ENCODE measurements at places on chromosomes 2 and 18.

DNA sequence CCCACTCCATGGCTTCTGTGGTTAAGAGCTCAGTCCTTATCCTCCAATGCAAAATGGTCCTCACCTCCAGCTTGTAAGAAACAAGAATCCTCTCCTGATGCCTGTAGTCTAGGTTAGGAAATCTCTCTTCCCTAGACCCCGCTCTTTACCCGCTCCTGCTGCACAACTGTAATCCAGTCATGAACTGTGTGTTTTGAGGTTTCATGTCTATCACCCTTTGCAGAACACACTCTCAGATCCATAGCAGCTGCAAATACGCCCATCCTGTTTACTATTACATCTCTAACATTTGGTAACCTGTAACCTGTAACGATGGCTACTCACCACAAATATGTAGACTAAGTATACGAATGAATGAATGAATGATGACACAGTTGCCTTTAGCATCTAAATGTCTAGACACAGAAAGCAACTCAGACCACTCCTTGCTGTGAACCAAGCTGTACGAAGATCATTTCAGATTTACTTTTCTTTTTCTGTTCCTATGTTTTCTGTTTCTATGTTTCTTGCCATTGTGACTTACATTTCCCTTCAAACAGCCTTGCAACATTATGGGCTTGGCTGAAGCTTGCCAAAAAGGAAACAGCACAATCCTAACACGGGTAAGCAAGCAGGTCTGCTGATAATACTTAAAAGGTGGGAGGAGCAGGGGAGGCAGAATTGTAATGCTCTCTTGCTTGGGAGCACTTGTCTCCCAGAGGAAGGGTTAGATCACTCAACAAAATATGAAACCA lies 53.7 kb downstream of the EPHA4 start:
- no peak for DNase-seq

GRCh38 chr2:215967590-215968378 lies 45.6 kb downstream of the MREG start:
- no peak for DNase-seq

DNA sequence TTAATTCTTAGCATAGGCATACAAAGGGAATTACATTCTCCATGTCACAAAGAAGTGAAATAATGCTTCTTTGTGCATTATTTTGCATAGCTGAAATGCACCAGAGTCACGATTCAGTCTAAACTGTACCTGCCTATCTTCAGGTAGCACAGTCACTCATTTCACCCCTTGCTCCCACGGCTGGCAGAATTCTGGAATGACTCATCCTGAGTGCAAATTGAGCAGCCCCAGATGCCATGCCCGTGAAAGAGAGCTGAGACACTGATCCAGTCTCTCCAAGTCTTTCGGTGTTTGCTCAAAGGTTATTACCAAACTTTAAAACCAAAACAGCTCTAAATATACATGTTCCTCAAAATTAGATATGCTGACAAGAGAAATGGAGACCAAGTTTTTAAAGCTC lies 168.3 kb upstream of the POU3F3 start:
- DNase-seq, result no peak

- DNase-seq, result no peak
These were observed 234.4 kb upstream of the RGPD4 start for GRCh38 chr2:107592280-107592624.

DNA sequence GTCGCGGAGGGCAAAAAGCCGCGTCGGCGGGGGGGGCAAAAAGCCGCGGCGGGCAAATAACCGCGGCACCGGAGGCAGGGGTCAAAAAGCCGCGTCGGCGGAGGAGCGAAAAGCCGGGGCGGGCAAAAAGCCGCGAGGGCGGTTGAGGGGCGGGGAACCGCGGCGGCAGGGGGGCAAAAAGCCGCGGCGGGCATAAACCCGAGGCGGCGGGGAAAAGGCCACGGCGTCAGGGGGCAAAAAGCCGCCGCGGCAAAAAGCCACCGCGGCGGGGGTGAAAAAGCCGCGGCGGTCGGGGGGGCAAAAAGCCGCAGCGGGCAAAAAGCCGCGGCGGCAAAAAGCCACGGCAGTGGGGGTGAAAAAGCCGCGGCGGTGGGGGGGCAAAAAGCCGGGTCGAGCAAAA lies 598.0 kb upstream of the TEKT4 start:
- DNase-seq, result no peak

DNA sequence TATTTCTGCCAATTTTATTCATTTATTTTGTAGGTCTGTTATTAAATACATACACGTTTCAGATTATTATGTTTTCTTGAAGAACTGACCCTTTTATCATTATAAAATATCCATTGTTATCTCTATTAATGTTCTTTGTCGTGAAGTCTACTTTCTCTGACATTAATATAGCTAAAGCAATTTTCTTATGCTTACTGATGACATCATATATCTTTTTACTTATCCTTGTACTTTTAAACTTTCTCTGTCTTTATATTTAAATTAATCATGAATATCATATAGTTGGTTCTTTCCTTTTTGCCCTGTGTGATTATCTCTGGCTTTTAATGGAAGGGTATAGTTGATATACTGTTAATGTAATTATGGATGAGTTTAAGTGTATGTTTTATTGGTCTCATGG lies 36.5 kb upstream of the SLC9A2 start:
- no peak for DNase-seq
